ENCODE measurements at places on chromosomes 2 and 18.

DNA sequence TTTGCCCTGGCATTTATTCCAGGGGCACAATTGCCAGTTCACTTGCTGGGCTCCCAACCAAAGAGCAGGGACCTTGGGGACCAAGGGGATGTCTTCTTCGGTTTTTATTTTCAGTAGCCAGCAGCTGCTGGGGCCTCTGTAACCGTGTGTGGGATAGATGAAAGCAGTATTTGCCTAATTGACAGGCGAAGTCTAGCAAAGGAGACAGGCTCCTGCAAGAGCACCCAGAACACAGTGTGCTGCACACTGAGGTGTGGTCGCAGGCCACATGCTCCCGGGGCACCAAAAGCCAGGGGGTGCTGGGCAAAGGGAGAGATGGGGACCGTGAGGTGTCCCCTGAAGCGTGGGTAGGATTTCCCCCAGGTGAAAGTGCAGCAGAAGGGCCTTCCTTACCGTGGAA lies 5.3 kb downstream of the SAG start:
- no peak for DNase-seq

DNA sequence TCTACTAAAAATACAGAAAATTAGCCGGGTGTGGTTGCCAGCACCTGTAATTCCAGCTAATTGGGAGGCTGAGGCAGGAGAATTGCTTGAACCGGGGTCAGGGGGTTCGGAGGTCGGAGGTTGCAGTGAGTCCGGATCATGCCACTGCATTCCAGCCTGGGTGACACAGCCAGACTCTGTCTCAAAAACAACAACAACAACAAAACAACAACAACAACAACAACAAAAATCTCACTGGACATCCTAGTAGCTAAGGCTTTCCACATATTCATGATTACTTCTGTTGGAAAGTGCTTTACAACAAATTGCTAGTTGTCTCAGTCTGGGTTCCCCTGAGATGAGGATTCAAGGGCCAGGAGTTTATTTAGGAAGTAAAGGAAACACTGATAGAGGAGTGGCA lies 4.3 kb upstream of the MROH2A start:
- DNase-seq = no peak

- no peak for DNase-seq
These were observed 50.4 kb downstream of the CLIP4 start for GRCh38 chr2:29165362-29166241.

- peak; percentile 26 for DNase-seq
These were observed 56.8 kb downstream of the BIN1 start for GRCh38 chr2:127049927-127050802.

DNA sequence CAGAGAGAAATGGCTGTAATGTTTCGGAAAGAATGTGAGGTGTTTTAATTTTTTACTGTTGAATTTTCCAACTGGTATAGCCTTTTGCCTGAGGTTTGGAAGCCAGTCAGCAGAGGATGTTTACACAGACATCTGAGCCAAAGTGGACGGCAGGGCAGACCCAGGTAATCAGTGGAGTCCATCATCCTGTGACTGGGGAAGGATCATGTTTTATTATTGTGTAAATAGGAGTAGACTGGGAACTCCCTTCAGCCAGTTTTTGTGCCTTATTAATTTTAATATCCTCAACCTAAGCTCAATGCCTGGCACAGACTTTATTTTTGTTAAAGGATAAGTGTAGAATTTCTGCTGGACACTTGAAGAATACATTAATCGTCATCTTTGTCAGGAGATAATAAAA lies 142.0 kb upstream of the GAREM1 start:
- DNase-seq = no peak

DNA sequence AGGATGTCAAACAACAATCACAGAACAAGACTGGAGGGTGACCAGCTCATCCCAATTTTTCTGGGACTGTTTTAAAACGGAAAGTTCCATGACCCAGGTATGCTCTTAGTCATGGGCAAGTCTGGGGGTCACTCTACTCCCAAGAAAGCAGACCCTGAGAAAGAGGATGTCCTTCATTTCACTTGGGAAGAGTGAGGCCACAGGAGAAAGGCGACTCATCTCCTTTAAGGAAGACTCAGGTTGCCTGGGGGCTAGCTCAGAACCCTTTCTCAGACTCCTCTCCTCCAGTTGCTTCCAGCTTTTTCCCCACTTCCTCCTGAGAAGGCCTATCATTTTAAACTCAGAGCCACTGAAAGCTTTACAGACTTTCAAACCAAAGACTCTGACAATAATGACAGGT lies 9.3 kb downstream of the RNF152 start:
- DNase-seq = no peak

DNA sequence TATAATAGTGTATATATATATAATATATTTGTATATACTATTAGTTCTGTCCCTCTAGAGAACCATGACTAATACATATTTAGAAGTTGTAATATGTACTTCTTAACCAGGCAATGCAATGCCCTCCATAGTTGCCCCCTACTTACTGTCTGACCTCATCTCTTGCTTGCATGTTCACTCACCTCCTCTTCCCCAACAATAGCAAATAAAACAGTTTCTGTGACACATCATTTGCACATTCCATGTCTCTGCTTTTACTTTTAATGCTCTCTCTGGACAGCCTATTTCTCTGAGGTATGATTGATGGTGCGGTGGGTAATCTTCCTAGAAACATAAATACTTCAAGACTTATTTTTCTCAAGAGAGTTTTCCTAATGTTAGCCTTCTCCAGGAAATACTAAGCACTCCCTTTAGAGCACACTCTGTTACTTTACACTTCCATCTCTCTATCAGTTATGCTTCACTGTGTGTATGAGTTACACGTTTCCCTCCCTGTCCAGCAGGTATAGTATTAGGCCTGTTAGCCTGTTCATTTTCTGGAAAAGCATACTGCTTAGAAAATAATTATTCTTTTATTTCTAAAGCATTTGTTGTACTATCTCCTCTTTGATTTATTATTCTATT lies 295.6 kb upstream of the LRATD1 start:
- DNase-seq = no peak

DNA sequence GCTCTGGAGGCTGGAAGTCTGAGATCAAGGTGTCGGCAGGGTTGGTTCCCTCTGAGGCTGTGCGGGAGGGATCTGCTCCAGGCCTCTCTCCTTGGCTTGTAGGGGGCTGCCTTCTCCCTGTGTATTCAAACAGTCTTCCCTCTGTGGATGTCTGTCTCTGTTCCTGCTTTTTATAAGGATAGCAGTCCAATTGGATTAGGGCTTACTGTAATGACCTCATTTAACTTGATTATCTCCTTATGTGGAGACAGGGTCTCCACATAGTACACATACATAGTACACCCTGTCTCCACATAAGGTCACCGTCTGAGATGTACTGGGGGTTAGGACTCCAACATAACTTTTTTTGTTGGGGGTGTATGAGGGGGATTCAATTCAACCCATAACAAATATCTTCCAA lies 30.5 kb downstream of the TCF7L1 start:
- DNase-seq = no peak

GRCh38 chr2:216842636-216843035 lies 17.2 kb downstream of the TNP1 start:
- no peak for DNase-seq

DNA sequence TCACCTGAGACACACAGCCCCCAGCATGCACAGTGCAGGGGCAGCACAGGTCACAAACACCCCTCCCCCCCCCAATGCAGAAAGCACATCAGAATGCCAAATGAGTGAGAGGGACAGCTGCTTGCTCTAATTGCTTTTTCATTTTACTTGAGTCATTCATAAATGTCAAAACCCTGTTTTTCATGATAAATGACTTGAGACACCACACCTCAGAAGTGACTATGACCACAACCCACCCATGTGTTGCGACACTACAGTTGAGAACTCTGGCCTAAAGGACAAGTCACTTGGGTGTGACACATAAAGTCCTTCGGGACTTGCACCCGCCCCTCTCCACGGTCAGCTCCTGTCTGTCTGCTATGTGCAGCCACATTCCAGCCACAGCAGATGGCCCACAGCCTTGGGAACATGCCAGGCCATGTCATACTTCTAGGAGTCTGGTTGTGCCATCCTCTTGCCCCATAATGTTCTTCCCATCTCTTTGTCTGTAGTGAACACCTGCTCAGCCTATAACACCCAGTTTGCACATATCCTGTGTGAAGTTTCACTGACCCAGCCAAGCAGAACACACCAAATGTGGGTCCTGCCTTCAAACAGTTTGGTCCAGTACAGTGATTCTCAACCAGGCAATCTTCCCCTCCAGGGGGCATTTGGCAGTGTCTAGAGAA lies 30.2 kb upstream of the RIOK3 start:
- DNase-seq = no peak

DNA sequence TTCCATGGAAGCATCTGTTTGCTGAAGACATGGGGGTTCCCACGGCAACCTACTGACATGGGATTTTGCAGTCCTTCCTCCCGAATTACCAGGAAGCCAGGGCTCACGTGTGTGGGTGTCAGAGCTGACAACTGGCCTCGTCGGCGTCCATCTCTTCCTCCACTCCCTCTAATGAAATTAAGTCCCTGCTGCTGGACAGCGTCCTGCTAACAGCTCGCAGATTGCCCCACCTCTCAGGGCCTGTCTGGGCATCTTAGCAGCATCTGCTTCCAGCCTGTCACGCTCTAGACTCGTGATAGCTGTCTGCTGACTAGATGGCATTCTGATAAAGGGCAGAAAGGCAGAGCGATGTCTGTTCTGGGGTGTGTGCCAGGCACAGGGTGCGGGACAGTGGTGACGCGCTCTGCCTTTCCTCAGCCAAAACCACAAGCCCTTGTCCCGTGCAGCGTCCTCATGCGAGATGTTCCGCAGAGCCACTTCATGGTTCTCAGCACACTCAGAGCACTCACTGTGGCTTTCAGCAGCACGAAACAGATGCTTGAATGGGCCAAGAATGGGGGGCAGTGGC lies 161.1 kb downstream of the ARL4C start:
- DNase-seq = peak; percentile 16

GRCh38 chr2:27282892-27283291 lies 663 bp downstream of the TRIM54 start:
- DNase-seq = no peak

DNA sequence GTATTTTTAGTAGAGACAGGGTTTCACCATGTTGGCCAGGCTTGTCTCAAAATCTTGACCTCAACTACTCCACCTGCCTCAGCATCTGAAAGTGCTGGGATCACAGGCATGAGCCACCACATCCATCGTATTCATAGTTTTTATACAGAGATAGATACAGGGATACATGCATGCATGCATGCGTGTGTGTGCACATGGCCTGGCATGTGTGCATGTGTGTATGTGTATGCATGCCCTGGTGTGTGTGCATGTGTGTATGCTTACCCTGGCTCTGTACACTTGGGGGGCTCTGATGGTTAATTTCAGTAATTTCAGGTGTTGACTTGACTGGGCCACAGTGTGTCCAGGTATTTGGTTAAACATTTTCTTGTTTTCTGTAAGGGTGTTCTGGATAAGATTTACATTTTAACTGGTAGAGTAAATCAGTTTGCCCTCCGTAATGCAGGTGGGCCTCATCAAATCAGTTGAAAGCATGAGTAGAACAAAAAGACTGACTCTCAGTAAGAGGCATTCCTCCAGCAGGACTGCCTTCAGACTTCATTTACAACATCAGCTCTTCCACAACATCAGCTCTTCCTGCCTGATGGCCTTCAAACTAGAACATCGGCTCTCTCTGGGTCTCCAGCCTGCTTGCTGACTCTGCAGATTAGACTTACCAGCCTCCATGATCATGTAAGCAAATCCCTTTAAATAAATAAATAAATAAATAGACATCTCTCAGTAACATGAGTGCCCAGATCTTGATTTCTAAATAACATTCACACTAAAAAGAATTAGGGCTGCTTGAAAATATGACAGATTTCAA lies 30.8 kb downstream of the SESTD1 start:
- DNase-seq = no peak

- DNase-seq = no peak
These were observed 39.8 kb downstream of the IWS1 start for GRCh38 chr2:127486247-127487058.

All from stimulated activated CD8-positive, alpha-beta memory T cell treated with anti-CD3 and anti-CD28 coated beads, Interleukin-4, amount 100 ng/mL, for 1 hour (primary cell).